HS-27A (cell line): ENCODE measurements at places on chromosomes 7 and 10.

DNA sequence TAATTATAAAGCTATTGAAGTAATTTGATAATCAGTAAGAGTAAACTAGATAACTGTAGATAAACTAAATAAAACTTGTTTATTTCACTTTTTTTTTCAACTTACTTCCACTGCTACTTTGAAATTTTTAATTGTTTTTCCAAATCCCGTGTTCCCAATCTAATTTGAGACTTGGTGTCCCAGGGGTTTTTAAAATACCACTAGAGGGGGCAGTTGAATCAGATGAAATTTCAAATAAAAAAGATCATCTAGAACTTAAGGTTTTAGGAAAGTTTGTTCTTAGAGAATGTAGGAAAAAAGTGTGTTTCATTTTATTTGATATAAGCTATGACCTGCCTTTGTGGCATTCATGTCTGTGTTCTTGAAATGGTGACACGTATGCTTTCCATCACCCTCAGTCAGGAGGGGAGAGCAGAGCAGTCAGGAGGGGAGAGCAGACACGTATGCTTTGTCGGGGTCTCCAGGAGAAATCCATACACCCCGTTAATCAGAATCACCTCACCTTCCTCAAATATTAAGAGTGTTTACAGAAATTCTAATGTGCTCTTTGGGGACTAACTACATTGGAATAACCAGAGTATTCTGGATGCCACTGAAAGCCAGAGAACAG lies 49.9 kb downstream of the C10orf67 start:
- no peak for DNase-seq

- DNase-seq, result no peak
Measured at GRCh38 chr10:79111427-79111826, 42.7 kb downstream of the ZMIZ1 start.

- no peak for DNase-seq
Measured at GRCh38 chr7:104366390-104366789, 38.0 kb downstream of the LHFPL3 start.

- DNase-seq, result no peak
Measured at GRCh38 chr7:158499082-158499455, 88.6 kb downstream of the PTPRN2 start.

GRCh38 chr10:116043861-116044260 lies 229.1 kb downstream of the GFRA1 start:
- DNase-seq, result no peak

DNA sequence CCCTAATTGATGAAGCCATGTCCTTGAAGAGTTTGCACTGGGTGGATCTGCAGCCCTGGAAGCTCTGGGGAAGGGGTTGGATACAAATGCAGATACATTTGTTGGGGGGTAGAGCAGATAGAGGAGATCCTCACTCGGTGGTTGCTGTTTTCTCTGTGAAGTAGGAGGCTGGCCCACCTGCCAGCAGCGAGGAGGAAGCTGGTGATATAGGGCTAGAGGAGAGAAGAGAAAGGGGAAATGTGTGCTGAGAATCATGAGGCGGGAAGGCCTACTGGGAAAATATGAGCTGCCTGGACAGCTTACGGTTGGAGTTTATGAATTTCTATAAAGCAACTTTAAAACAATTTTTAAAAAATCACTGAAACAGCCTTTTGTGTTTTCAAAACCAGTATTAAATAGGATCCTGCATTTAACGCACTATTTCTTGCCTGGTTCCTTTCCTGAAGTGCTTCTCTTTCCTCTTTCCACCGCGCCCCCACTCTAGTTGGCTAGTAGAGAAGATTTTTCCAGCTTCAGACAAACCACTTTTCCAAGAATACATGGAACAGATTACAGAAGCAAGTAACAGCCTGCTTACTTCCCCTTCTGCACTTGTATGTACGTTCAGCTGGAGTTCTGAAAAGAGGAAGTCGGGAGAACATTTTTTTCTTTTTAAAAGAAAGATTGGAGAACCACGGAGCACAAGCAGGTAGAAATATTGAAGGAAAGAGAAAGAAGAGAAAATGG lies 100.6 kb upstream of the GLCCI1 start:
- no peak for DNase-seq

GRCh38 chr10:131729938-131730660 lies 170.7 kb upstream of the PPP2R2D start:
- no peak for DNase-seq

DNA sequence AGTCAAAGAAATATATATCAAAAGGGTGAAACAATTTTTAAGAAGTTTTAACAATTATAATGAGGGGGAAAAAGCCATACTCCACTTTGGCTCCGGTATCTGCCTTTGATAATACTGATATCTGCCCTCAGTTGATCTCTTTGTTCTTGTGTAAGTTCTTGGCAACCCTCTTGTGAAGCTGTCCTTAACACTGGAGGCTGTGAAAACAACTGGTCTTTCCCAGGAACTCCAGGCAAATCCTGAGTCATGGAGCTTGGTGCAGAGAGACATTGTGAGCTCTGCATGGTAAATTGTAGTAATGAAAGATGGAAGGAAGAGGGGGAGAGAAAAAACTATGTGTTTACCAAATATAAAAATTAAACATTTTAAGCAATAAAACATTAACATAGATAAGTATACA lies 11.9 kb upstream of the ERVW-1 start:
- no peak for DNase-seq

- no peak for DNase-seq
Measured at GRCh38 chr7:107016312-107016711, 28.2 kb upstream of the PRKAR2B start.

DNA sequence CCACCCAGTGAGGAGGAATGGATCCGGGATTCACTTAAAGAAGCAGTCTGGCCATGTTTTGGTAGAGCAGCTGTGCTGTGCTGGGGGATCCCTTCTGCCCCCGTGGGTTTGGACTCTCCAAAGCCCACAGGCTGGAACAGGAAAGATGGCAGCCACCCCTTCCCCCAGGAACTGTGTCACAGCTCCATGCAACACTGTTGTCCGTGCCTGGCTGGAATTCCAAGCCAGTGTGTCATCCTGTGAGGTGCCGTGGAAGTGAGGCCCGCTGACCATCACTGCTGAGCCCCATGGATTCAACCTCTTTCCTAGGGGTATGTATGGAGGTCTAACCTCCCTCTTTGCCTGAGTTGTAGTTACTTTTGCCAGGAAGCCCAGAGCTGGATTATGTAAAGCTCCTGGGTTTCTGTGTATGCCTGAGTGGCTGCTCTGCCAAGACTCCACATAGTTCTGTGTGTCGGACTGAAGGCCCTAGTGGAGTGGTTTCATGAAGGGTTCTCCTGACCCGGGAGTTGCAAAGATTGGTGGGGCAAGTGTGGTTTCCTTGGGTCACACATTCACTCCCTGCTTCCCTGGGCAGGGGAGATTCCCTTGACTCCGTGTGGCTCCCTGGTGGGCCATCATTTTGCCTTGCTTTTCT lies 35.1 kb upstream of the PCGF5 start:
- peak; percentile 53 for DNase-seq

GRCh38 chr10:50260791-50261281 lies 9.5 kb upstream of the ASAH2 start:
- DNase-seq, result no peak

GRCh38 chr10:45585131-45585530 lies 87.4 kb downstream of the ZFAND4 start:
- DNase-seq, result no peak

DNA sequence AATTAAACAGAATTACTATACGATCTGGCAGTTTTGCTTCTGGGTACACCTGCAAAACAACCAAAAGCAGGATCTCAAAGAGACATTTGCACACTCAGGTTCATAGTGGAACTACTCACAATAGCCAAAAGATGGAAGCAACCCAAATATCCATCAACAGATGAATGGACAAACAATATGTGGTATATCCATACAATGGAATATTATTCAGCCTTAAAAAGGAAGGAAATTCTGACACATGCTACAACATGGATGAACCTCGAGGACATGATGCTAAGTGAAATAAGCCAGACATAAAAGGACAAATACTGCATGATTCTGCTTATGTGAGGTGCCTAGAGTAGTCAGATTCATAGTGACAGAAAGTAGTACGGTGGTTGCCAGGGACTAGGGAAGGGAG lies 330.7 kb downstream of the PLXNA4 start:
- no peak for DNase-seq

DNA sequence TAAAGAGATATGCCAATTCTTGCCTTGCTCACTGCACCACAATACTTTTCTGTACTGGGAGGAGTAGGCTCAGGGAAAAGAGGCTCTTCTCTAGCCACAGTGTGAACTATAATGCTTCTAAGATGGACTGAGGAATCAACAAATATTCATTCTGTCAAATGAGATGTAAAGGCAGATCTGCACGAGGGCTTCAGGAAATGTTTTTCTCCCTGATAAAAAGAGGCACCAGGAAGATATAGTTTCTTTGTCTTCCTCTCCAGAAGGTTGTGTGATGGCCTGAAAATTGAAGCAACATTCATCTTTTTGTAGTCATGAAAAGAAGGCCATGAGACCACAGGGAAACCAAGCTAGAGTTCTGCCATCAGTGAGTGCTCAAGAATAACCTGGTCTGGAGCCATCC lies 79.1 kb upstream of the NME8 start:
- DNase-seq, result no peak

DNA sequence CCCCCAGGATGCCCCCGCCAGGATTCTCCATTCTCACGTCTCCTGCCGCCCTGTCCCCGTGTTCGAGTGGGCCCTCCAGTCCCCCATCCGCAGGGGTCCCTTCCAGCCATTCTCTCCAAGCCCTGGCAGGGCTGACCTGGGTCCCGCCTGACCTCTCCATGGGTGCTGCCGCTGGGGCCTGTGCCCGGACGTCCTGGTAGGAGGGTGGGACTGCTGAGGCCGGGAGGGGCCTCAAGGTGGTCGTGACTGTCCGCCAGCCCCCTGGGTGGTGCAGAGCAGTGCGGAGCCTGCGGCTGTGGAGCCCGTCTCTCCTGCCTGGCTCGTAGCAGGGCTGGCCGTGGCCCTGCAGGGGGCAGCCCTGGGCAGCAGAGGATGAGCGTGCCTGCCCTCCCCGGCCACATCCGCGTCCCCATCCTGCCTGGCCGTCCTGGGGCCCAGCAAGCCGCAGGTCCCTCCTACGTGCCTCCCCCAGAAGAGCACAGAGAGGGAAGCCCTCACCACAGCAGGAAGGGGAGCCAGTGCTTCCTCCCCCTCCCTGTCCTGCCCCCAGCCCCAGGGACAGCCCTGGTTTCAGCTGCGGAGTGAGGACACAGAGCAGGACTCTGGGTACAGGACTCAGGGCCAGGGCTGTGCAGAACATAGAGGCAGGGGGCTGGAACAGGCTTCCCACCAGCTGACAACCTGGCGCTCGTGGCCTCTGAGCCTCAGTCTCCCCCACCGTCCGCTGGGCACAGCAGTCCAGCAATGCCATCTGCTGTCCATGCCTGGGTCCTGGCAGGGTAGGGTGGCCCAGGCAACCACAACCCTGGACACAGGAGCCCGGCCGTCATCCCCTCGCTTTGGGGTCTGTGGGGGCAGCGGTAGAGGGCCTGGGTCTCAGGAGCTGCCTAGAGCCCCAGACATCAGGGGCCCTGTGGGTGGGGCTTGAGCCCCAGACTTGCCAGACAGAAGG lies 1.5 kb upstream of the GRIFIN start:
- DNase-seq, result no peak

DNA sequence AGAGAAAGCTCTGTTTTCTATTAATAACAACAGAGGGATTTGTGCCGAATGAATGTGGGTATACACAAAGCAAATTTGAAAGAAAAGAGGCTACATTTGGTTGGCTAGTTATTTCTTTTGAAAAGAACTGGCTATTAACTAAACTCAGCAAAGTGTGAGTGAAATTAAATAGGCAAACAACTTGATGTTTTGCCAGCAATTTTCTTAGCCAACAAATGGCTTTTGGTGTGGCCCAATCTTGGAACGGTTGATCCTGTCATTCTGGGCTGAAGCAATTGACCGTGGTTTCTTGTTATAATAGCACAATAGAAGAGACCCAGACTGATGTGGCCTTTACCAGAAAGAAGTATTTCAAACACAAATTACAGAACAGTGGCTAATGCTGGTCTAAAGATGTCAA lies 898.6 kb downstream of the KCNMA1 start:
- no peak for DNase-seq

DNA sequence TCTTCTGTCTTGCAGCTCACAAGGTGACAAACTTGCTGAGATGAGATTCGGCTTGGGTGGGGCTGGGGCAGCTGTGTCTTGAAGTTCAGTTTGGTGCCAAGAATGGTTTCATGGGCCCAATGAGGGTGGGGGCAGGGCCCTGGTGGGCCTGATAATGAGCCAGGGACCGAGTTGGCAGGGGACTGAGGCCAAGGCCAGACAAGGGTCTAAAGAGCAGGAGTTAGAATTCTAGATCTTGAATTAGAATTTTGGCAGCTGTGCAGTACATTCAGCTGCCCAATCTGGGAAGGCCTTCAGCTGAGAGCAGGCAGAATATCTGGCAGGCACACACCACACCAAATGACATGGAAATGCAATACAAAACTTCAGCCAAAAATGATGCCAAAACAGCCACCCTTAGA lies 1.5 kb upstream of the JAZF1 start:
- DNase-seq, result no peak

DNA sequence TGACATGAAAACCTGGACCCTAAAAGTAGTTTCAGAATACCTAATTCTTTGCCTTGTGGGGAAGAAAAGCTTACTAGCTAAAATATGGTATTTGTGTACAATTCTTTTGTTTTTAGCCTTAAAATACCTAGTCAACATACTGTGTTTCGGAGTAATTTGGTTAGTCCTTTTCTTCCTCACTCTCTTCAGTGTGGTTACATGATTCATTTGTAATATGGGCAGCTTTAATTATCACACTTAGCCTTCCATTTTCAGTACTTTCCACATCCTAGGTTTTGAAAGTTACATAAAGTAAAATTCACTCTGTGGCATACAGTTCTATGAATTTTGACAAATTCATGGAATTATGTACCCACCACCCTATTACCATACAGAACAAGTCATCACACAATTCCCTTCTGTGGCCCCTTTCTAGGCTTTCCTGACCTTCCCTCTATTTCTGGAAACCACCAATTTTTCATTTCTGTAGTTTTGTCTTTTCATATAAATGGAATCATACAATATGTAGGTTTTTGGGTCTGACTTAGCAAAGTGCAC lies 96.2 kb downstream of the EMX2 start:
- no peak for DNase-seq

GRCh38 chr10:17195083-17195482 lies 6.4 kb downstream of the TRDMT1 start:
- DNase-seq, result no peak
